ENCODE measurements at places on chromosomes 11 and 22. TPM values are rescaled to one million over a fixed set of nuclear protein-coding genes. Genes with fewer than 3 reads are reported as not detected.

SPDYC gene
- not detected for polyA plus RNA-seq

PTPRCAP gene
- polyA plus RNA-seq, result 129 TPM

TRPC6 gene
- 0.60 TPM for polyA plus RNA-seq

FTH1 gene
- polyA plus RNA-seq, result 20,022 TPM

DENND5A gene
- polyA plus RNA-seq, result 19.3 TPM

PNPLA5 gene
- not detected for polyA plus RNA-seq

TLCD5 gene
- polyA plus RNA-seq, result not detected

CECR2 gene
- 0.39 TPM for polyA plus RNA-seq

IGSF9B gene
- polyA plus RNA-seq, result under 0.01 TPM

APOBEC3B gene
- polyA plus RNA-seq, result 17.4 TPM

OR51I2 gene
- not detected for polyA plus RNA-seq
